PC-9 (cell line): ENCODE measurements at places on chromosomes 3 and 15. TPM values are rescaled to one million over a fixed set of nuclear protein-coding genes. Genes with fewer than 3 reads are reported as not detected.

- no peak overlapping the region for H3K4me3 ChIP-seq
- no peak overlapping the region for H3K27ac ChIP-seq
- no peaks in the 10 kb centered on the region for H3K36me3 ChIP-seq
- H3K4me1 ChIP-seq = no peaks in the 10 kb centered on the region
- H3K27me3 ChIP-seq = no peaks in the 10 kb centered on the region
Observed at GRCh38 chr3:122689587-122689986, 8.9 kb downstream of the PARP14 start.

DNA sequence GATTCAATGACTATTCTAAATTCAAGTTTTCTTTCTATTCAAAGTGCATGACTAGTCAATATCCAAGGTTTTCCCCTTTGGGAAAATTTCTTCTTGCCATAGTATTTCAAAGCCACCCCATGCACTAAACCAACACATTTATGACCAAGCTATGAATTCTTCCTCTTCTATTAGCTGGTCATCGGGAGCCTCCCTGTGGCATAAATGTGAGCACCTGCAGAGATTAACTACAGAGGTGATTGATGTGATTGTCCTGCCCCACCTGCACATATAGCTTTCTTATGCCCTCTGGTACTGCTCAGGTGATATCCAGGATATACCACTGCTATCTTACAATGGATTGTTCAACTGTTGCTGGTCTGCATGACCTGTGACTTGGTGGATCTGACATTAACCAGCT, 694.9 kb downstream of the ZBBX start:
- DNase-seq = no peak
- no peaks in the 10 kb centered on the region for H3K36me3 ChIP-seq
- no peak overlapping the region for H3K27ac ChIP-seq
- no peak overlapping the region for H3K4me3 ChIP-seq
- no peaks in the 10 kb centered on the region for H3K4me1 ChIP-seq

DNA sequence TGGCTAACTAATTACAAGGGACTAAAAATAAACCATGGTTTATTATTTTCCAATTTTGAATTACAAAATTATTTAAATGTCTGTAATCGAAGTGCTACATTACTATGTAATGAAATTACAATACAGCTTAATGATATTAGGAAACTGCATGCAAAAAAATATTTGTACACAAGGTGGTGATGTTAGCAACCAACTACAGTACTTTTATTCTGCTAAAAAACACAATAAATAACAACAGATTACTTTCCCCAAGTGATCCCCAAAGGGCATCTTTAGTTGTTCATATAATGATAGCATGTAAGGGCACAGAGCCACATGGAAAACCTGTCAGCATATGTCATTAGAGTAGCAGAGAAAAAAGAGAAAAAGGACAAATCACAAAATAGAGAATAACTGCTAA, 147.5 kb upstream of the SOX2 start:
- H3K27ac ChIP-seq = no peak overlapping the region
- no peak for DNase-seq
- H3K4me3 ChIP-seq = no peak overlapping the region
- no peaks in the 10 kb centered on the region for H3K36me3 ChIP-seq
- H3K27me3 ChIP-seq = no peaks in the 10 kb centered on the region
- no peaks in the 10 kb centered on the region for H3K4me1 ChIP-seq

Gene GOLGB1
- total RNA-seq = 60.8 and 73.1 TPM in 2 replicates

GRCh38 chr15:93854088-93854487, 377.3 kb upstream of the MCTP2 start:
- H3K27ac ChIP-seq = no peak overlapping the region
- H3K36me3 ChIP-seq = no peaks in the 10 kb centered on the region
- DNase-seq = no peak
- H3K4me1 ChIP-seq = no peaks in the 10 kb centered on the region

DNA sequence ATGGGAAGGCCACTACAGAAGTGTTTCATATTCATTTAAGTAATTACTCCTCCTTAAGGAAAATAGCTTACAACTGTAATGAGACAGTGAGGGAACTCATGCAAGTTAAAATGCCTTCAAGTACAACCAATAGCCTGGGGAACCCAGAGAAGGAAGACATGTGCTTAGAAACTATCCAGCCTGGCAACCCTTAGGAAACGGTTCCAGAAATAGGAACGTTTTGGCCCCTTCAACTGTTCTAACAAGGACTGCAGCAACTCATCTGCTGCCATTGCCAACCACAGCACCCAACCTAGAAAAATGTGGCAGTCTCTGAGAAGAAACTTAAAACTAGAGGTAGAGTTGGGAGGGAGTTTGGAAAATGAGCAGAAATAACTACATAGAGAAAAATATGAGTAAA, 147.5 kb upstream of the STRIT1 start:
- H3K27ac ChIP-seq = no peak overlapping the region
- no peaks in the 10 kb centered on the region for H3K36me3 ChIP-seq
- no peak overlapping the region for H3K4me3 ChIP-seq
- H3K27me3 ChIP-seq = no peaks in the 10 kb centered on the region
- H3K4me1 ChIP-seq = no peaks in the 10 kb centered on the region
